ENCODE measurements at places on chromosomes 4 and X.

DNA sequence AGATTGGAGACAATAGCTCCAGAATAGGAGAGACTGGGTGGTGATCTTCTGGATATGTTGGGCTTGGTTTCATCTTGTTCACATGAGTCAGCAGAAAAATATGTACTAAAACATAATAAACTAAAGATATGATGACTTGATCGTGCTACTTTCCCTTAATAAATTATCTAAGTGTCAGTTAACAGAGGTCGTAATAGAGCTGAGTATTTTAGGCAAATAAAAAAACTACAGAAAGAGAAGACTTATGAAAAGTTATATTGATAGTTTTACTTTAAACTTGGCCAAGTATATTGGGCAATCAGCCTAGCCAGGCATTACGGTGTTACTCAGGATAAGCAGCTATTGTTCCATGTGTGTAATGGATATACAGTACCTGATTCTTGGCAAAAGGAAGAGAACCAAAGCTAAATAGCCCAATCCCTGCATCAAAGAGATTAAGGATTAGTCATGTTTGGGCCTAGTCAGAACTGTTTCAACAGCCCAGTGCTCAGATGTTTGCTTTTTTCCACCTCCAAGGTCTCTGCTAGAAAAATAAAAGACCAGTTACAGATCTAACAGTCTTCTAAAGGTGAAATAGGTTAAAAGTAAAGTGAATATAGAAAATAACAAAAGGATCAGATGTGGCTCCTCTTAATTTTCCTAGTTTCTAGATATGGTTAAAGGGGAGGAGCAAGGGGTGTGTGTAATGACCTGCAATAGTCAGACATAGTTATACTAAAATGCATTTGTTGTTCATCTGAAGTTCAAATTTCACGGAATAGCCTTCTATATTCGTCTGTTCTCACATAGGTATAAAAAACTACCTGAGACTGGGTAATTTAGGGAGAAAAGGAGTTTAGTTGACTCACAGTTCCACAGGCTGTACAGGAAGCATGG, 262.6 kb downstream of the ADGRL3 start:
- DNase-seq: no peak

DNA sequence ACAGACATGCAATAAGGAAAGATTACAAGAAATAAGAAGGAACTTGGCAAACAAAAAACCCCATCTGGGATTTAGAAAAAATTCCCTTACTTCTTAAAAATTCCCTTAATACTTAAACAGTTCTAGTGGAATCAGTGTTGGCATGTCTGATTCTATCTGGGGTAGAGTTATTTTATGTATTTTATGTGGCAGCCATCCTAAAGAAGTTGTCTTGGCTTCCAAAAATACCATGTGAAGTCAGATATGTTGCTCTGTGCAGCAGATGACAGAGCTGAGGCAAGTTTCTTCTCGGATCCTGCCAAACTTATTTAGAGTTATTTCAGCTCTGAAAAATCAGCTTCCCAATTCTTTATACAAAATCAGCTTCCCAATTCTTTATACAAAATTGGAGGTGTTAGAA, 14.7 kb downstream of the YY2 start:
- no peak for DNase-seq

DNA sequence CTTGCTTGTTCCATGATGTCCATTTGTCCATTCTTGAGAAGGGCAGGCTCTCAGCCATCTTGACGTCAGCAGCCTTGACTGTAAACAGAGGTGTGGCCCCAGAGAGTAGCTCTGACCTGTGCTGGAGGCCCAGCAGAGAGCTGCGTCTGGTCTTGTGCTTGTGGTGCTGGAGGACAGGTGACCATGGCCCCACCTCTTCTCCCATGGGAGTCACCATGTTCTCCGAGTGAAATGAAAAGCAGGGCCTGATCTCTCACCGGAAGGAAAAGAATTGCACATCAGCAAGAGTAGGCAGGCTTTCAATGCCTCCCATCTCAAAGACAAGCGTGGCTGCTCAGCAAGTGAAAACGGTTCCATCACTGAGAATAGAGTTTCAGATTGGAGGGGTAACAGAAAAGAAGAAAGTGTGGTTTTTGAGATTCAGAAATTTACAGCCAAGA, 11.5 kb downstream of the PARM1 start:
- DNase-seq: no peak

- DNase-seq: no peak
Measured at GRCh38 chr4:177964061-177964460, 521.8 kb upstream of the AGA start.

DNA sequence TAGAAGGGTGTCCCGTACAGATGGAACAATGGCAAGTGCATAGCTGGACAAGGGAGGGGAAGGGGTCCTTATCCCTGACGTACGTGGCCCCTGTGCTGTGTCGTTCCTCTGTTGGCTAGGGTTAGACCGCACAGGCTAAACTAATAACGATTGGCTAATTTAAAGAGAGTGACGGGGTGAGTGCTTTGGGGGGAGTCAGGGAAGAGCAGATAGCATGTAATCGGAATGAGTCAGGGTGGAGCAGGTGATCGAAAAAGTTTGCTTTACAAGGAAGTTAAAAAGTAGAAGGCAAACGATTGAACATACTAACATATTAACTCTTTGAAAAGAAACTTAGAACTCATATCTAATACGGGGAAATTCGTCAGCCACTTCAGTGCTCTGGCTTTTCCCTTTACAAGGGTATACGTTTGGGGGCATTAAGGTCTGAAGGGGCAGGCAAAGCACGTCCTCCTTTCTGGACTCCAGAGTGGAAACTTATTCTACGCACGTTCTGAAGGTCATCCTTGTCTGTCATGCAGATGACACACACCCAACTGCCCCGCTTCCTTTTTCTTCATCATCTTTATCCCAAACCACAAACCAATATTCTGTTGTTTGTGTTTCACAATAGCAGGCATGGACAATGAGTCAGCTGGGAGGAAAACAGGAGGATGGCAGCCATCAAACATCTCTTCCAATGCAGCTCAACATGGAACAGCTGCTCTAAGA, 10.2 kb upstream of the CRLF2 start:
- no peak for DNase-seq

DNA sequence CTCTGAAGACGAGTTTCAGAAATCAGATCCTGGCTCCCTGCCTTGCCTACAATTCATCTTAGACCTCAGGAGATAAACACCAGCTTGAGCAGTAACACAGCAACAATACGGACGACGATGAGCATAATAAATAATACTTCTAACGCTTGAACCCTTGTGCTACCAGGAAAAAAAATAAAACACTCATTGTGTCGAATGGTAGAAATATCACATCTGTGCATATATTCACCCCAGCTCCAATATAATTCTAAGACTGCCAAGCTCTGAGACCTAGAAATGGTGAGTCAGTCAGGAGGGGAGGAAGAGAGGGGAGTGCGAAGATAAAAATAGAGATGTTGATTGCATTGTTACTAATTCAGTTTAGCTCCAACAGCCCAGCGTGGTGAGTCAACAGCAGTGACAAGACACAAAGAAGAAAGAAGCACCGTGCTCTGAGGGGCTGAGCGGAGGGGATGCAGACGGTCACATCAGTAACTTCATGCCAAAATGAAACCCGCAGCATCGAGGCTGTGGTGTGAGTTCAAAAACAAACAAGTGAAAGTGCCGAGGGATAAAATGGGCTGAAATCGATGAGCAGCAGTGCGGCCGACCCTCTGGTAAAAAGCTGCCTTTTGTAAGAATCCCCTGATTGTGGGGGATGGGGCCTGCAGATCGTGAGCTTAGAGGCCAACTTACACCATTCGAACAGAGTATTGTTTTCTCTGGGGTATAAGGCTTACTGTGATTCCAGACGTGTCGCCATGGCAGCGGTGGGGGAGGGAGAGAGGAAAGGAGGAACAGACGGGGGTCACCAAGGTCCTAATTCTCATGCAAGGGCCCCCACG, 150.4 kb downstream of the MGST2 start:
- no peak for DNase-seq

- DNase-seq: no peak
Measured at GRCh38 chr4:174592985-174593335, 70.7 kb upstream of the HPGD start.

DNA sequence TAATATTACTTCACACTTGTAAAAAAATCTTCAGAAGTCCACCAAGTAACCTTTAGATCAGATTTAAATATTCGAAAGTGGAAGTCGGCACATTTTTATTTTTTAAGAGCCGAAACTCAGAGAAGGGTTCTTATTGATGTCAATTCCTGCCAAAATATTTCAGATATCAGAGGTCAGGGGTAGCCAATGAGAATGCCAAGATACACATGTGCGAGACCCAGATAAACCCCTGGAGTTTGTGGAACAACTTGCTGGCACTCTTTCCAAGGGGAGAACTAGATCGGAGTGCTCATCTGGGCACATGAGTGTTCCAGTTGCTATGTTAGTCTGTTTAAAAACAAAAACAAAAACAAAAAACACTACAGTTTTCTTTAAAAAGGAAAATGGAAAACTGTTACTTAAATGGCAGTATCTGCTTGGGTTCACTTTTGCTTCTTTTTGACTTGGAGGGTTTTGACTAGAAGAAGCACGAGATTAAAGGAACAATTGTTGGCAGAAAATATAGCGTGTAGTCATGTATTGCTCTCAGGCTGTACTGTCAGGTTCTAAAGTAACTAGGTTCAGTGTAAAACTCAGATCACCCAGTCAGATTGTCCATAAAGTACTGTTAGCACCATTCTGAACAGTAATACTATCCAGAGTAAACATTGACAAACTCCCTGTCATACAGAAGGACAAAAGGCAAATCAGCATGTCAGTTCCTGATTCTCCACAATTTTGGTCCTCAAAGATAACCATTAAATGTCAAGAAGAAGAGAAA, 188.0 kb upstream of the PACRGL start:
- DNase-seq: peak; percentile 31

GRCh38 chr4:1599491-1600210, 84.5 kb downstream of the FAM53A start:
- DNase-seq: no peak

GRCh38 chr4:173254646-173255045, 79.5 kb downstream of the HMGB2 start:
- DNase-seq: no peak

DNA sequence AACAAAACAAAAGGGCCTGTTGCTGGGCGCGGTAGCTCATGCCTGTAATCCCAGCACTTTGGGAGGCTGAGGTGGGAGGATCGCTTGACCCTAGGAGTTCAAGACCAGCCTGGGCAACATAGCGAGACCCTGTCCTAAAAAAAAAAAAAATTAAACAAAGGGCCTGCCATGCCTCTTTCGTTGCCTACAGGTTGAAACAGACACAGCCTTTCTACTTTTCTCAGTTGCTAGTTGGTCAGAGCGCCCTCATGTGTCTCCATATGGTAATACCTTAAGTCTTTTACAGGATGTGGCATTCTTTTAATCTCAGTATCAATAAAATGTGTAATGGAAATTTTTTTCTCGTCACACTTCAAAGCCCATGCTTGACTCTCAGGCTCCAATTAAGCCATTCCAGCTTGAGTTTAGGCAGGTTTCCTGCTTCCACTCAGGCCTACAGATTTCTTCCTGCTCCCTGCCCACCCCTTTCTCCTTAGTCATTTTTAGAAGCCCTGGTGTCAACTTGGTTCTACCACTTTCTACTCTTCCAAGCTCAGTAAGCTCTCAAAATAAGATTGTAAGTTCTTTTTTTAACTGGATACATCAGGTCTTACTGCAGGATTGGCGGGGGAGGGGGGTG, 4.6 kb upstream of the SOWAHD start:
- no peak for DNase-seq

DNA sequence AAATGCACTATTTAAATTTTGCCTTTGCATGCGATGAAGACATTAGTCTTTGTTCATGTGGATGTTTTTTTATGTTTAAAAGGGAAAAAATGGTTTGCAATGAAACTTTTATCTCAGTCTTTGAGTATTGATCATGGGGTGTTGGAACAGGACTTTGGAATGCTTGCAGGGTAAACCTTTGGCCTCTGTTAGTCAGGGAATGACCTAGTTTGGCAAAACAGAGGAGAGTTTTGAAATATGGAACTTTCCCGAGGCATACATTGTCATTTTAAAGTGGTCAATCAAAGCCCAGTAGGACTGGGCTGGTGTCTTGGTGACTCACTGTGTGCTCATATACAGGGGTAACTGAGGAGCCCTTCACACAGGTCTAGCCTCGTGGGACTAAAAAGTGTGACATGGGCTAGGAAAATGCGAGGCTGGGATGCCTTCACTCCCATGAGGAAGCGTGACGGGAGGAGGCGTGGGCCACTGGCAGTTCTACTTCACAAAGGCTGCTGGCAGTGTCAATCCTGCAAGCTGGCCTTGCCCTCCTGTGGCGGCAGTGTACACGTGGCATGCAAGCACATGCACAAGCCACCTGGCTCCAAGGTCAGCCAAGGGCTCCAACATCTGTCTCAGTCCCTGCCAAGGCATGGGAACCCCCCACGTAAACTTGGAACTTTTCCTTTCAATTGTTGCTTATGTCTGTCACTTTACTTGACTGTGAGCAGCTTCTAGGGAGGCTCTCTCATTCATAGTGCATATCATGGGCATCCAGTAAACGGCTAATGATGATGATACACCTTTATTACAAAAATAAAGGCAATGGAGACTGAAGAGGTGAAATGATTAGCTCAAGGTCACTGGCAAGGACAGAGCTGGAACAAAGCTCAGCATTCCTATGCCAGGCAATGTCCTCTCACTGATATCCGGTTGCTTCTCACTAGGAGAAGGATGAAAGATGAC, 5.2 kb upstream of the F11 start:
- no peak for DNase-seq

- DNase-seq: no peak
Measured at GRCh38 chr4:121358473-121358872, 22.3 kb downstream of the QRFPR start.

DNA sequence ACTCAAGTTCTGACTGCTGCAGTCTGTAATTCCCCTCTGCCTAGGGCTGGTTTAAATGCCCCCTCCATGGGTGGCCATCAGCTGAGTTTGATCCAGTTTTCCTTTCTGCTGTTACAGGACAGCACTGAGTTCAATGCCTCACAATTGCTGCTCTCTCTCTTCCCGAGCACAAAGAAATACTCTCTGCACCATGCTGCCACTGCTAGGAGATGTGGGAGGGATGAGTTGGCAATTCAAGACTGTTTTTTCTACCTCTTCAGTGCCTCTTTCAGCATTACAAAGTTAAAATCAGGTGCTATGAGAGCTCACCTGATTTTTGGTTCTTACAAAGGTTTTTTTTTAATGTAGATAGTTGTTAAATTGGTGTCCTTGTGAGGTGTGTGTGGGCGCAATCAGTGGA, 24.3 kb downstream of the CYSLTR1 start:
- no peak for DNase-seq

DNA sequence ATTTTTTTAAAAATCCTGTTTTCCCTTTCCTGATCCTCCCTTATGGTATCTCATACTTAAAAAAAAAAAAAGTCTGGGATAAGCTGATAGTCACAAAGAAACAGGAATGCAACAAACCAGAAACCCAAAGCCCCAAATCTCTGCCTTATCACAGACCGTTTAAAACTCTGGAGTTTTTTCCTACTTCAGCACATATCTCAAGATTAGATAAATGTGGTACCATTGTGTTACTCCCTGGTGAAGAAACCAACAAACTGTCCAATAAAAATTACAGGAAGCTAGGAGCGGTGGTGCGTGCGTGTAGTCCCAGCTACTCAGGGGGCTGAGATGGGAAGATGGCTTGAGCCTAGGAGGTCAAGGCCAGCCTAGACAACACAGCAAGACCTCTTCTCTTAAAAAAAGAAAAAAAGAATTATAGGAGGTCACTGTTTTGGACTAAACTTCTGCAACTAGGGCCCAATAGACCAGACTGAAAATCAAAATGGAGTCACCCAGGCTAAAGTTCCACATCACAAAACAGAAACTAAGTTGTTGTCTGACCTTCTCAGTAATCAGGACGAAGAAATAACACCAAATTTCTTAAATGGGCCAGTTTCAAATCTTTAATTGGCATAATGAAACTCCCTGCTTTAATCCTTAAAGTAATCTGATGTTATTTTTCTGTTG, 51.9 kb downstream of the RBM47 start:
- no peak for DNase-seq

GRCh38 chrX:129654652-129655546, at the start of gene APLN:
Gene APLN, minus strand, starts transcription at chrX:129654956. Its CDS starts 326 bp downstream, at chrX:129654630.
- no peak for DNase-seq

All from NCI-H1417 treated with DMSO at 0.1 percent for 48 hours (cell line).